ENCODE measurements at places on chromosomes 3 and 15.

- no peak for DNase-seq
Measured at GRCh38 chr3:187705164-187705563, 2.8 kb upstream of the RTP2 start.

- no peak for DNase-seq
Measured at GRCh38 chr3:14151471-14152083, 26.7 kb downstream of the TMEM43 start.

GRCh38 chr3:59749291-59749690 is 699.5 kb upstream of the CFAP20DC start:
- DNase-seq = no peak

DNA sequence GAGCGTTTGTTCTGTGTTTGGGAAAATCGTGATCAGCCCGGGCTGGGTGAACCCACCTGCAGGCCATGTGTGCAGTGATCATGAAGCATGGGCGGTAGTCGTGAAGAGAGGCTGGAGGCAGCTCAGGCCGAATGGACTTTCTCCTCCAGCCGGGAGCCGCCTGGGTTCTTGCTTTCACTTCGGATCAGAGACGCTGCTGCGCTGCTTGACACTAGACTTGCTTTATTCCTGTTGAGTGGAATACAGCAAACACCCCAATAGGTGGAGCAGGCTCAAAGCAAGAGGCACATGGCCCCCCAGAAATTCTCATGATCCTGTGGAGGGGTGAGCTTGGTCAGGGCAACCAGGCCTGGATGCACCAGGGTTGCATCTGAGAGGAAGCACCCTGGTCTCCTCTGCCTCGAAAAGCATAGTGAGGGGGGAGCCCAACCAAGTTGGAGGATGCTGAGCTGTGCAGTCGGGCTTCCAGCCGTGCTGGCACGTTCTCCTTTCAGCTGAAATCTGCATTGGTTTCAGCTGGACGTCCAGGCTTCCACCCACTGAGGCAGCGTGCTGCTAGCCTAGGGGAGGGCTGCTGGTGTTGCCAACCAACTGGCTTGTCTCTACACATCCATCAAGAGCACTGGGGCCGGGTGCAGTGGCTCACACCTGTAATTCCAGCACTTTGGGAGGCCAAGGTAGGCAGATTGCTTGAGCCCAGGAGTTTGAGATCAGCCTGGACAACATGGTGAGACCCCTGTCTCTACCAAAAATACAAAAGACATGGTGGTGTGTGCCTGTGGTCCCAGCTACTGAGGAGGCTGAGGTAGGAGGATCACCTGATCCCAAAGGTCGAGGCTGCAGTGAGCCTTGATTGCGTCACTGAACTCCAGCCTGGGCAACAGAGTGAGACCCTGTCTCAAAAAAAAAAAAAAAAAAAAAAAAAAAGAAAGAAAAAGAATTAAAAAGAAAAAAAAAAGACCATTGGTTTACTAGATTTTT is 2.8 kb upstream of the NRROS start:
- no peak for DNase-seq

DNA sequence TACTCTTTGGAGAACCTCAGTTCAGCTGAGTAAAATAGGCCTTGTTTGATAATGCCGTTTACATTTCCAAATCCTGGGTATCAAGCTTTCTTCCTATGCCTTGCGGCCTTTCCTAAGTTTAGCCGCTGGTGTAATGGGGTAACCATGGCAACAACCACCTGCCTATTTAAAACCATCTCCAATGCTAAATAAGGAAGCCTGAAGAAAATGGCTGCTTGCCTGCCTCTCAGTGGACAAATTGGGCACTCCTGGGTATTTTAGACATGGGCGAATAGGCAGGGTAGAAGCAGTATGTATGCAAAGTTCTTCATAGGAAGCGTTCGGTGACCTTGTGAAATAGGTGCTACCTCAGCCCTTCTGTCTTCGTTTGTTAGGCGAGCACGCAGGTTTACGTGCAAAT is 122.7 kb downstream of the DGKG start:
- DNase-seq = no peak

- no peak for DNase-seq
Measured at GRCh38 chr15:67331676-67332075, 77.1 kb downstream of the IQCH start.

- no peak for DNase-seq
Measured at GRCh38 chr3:61615643-61616042, 54.3 kb downstream of the PTPRG start.

DNA sequence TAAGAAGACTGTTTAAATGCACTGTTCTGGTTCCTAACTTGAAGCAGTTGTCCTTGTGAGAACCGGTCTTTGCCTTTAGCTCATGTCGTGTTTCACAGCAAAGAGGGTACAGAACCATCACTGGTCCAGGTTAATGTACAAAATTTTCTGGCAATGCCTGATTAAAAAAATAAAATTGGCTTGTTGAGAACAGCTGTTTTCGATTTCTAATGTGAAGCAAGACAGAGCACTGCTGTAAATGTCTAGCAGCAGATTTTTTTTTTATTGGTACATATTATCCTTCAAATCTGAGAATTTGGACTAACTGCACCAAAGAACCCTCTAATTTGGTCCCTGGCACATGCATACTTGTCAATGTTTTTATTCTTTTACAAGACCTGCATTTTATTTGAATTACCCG is 103.3 kb downstream of the STT3B start:
- no peak for DNase-seq

DNA sequence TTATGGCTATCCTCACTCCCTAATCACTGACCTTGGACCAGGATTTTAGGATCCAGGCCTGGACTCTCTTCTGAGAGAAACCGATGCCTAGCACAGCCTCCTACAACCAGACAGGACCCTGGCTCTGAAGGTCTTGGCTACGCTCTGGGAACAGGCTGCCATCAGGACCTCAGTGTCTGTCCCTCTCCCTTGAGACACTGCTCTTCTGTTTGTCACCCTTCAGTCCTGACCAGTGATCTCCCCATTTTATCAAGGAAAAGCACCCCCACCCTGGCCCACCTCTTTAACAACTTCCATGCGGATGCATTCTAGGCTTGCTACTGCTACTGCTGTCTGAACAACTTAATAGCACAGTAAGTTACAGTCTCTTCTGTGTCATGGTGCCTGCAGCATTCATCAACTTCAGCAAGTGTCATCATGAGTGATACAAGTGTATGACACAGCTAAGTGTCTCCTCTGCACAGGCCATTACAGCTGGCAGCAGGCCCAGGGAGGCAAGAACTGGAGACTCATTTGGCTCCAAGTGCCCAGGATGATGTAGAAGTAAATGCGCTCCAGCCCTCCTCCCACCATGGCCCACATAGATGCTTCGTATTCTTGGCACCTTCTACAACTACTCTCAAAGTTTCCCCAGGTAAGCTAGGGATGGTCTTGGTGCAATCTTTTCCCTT is 302.4 kb downstream of the EPHB1 start:
- no peak for DNase-seq

DNA sequence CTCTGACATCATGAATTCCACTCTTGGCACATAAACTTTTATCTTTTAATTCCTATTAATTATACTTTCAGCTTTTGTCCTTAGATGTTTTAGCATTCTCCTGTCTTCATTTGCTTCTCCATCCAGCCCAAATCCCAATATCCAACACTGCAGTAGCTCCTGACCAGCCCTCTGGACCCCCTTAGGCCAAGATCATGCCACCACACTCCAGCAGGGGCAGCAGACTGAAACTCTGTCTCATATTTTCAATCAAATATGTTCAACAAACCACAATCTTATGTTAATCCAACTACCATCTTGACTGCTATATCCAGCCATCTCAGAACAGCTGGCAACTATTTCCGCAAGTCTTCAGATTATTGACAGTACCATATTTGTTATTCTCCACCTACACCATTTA is 315.8 kb upstream of the ROBO2 start:
- no peak for DNase-seq

DNA sequence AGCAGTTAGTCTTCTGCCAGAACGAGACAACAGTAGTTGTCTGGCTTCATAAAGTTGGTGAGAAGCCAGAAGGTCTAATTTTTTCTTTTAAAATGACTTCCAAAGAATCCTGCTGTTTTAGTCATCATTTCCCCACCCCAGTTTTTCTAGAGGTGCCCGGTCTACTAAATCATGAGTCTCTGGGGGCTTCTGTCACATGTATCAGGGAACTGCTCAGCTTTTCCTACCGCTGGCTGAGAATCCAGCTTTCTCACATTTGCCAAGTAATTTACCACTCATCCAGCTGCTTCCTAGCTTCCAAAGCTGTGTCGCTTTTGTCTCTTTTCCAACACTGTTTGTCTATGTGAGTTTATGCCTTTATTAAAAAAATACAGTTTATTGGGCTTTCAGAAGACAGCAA is 183.3 kb downstream of the NSUN3 start:
- DNase-seq = no peak

DNA sequence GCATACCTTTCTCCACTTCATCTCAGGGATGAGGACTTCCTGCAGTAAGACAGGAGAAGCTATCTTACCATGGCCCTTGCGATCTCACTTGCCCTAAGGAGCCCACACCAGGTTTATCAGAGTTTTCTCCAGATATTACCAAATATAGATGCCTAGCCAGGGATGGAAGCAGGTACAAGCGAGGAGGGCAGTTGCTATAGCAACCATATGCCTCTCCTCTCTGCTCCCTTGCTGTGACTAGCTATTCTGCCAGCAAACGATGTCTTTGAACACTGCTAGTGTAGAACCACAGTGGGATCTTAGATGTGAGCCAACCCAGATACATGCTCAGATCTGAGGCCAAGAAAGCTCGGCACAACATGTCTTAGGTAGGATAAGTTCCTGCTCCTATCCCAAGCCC is 33.9 kb downstream of the GRAMD2A start:
- no peak for DNase-seq

GRCh38 chr3:46549989-46550388 is 16.1 kb downstream of the LRRC2 start:
- DNase-seq = no peak

All from retinal pigment epithelial cell (primary cell).